ENCODE measurements at places on chromosomes 3 and 15. TPM values are rescaled to one million over a fixed set of nuclear protein-coding genes. Genes with fewer than 3 reads are reported as not detected.

The WDR49 gene
- 0.30 TPM for polyA plus RNA-seq

The CTXN2 gene
- polyA plus RNA-seq = not detected

The MELTF gene
- polyA plus RNA-seq = 4.3 TPM

The SPRED1 gene
- polyA plus RNA-seq = 29.6 TPM

The KNL1 gene
- 9.6 TPM for polyA plus RNA-seq

The PLXNA1 gene
- polyA plus RNA-seq = 32.1 TPM

The NR2E3 gene
- polyA plus RNA-seq = 3.1 TPM

The BNC1 gene
- polyA plus RNA-seq = 1.8 TPM

The SLC28A1 gene
- 0.32 TPM for polyA plus RNA-seq

The SEMA6D gene
- 35.7 TPM for polyA plus RNA-seq

The DUOX1 gene
- 1.3 TPM for polyA plus RNA-seq

The TLE3 gene
- 26.9 TPM for polyA plus RNA-seq

The RBPMS2 gene
- polyA plus RNA-seq = 6.4 TPM

The RNU5B-1 gene
- not detected for polyA plus RNA-seq
